ENCODE measurements at places on chromosomes 12 and 14.

- no peak for DNase-seq
Observed at GRCh38 chr12:76274420-76275083, 73.7 kb downstream of the BBS10 start.

DNA sequence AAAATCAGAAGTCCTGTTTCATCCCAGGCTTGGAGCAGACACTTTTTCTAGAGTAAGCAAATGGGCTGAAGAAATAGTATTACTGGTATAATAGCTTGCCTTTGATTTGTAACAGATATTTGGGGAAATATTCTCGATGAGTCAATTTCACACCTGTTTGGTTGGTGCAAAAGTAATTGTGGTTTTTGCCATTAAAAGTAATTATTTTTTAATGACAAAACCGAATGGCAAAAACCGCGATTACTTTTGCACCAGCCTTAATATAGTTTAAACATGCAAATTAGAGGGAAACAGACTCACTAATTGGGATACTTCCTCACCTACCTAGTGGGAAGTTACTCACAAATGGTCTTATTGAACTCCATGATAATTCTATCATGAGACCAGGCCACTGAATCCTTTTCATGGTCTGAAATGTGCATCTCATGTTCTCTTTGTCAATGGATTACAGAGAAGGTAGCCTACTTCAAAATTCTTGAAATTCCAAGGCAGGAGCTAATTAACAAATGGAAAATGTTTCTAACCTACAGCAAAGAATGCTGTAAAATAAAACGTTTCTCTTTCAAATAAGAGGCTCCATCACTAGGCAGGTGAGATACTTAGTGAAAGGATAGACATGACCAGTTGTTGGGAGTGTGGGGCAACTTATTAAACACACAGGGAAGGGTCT, 391.3 kb downstream of the EMP1 start:
- DNase-seq, result no peak

DNA sequence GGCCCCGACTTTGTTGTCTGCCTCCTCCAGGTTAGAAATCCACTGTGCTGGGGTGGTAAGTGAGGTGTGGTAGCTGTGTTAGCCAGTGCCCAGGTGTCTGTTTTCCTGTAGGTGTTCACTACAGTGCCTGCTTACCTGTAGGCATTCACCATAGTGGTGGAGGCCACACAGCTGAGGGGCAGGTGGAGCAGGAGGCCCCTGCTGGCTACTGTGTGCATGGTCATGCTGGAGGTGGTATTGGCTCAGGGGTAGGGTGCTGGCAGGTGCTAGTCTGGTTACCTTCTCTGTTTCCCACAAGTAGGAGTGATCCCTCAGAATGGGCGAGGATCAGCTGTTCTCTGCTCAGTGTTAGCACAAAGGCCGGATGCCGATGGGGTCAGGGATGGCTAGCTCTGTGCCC, 217.3 kb downstream of the SYT10 start:
- no peak for DNase-seq

GRCh38 chr12:97681612-97682504, 219.3 kb downstream of the RMST start:
- no peak for DNase-seq

DNA sequence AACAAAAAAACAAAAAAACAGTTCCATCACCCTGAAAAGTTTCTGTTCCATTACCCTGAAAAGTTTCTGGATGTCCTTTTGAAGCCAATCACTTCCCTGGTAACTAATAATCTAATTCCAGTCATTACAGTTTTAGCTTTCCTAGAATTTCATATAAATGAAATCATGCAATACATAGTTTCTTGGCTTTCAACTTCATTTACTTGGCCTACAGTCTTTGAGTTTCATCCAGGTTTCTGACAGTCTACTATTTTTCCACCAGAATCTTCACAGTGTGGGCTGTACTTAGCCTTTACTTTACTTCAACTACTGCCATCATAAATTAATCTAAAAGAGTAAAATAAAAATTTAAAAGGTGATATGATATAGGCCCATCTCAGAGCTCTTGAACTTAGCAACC, 55.5 kb downstream of the RPS6KA5 start:
- no peak for DNase-seq

GRCh38 chr12:92261071-92261470, 115.4 kb upstream of the BTG1 start:
- no peak for DNase-seq

DNA sequence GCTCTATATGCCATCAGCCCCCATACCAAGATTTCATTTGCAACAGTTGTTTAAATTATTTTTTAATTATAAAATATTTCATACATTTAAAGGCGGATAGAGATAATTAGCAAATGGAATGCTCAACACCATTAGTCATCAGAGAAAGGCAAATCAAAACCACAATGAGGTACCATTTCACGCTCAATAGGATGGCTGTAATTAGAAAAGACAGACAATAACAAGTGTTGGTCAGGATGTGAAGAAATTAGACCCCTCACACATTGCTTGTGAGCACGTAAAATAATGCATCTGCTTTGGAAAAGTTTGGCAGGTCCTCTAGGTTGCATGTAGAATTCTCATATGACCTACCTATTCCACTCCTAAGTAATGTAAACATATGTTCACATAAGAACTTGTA, 35.3 kb upstream of the EPS8 start:
- DNase-seq, result no peak

DNA sequence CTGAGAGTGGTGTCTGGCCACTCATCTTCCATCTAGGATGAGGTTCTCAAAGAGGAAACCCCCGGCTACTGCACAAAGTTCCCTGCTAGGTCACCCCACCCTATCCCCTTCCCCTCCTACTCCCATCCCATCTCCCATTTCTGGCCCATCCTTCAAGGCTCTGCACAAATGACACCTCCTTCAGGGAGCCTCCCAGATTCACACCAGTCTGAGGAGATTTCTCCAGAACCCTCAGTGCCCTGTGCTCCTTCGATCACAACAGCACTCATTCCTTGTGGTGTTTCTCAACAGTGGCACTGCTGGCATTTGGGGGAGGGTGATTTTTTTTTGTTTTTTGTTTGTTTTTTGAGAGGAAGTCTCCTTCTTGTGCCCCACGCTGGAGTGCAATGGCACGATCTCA, 2.9 kb downstream of the CAMKK2 start:
- no peak for DNase-seq

GRCh38 chr12:49335955-49336644, 888 bp downstream of the C1QL4 start:
- no peak for DNase-seq

GRCh38 chr14:92553438-92553837, 39.9 kb downstream of the RIN3 start:
- DNase-seq, result peak; percentile 36

GRCh38 chr14:50023671-50024490, 92.5 kb downstream of the VCPKMT start:
- DNase-seq, result no peak

DNA sequence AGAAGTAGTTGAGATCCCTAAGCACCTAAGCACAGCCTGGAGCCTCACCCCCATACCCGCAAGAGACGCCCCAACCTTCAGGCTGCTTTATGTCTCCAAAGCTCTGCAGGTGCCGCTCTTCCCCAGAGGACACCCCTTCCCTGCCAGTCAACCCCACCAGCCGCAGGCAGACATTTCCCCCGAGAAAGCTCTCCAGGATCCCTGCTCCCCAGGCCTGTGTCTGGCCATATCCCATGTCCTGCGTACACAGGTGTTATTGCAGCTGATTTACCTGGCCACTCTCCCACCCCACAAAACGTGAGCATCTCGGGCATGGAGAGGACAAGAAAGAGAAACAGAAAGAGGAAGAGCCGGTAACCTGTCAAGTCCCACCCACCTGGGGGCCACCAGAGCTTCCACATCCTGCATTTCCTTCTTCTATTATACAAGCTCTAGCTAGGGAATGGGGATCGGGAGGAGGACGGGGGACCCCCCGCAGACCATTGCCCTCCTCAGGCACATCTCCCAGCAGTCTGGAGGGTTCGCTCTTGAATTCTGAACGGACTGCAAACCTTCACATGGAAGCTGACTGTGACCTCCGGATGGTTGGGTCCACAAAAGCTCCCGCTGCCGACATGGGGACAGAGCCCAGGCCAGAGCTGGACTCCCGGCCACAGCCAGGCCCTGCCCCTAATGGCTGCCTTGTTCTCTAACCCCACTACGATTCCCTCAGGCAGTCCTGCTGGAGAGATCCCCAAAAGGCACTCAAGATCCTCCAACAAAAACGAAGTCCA, 17.6 kb downstream of the CCDC88C start:
- no peak for DNase-seq

DNA sequence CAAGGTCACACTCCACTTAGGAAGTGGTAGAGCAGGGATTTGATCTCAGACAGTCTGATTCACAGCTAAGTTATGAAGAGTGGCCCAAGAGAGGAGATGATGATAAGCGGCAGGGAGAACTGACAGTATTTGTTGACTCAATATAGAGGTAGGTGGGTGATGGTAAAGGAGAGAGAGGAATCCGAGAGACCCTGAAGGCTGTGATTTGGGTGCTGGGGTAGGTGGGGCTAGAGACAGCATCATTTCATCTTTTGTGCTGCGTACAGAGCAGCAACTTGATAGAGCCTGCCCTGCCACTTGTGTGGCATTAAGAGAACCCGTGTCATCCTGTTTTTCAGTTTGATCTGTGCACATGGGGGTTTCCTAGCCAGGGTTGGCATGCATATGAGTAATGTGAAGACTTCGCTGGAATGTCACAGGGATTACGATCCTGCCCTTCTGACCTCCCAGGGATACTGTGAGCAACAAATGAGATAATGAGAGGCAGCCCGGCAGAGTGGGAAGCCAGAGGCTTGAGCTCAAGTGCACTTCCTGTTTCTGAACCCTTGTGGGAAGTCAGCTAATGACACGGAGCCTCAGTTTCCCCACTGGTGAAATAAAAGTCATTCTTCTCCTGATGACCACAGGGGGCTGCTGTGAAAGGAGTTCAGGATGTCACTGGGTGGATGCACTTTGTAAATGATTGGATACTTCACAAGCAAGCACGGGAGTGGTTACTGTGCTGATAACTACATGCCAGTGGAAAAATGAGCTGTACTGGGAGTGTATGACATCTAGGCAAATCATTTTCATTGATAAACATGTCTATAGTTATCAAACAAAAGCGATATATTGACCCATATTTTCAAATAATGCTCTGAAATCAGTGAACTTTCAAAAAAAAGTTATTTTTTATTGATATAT, 59.5 kb upstream of the IGF1 start:
- peak; percentile 87 for DNase-seq
